ENCODE measurements at places on chromosomes 4 and X. TPM values are rescaled to one million over a fixed set of nuclear protein-coding genes. Genes with fewer than 3 reads are reported as not detected.
A peak's percentile ranks its signal among the peaks of the same experiment; 100 is the strongest.

DNA sequence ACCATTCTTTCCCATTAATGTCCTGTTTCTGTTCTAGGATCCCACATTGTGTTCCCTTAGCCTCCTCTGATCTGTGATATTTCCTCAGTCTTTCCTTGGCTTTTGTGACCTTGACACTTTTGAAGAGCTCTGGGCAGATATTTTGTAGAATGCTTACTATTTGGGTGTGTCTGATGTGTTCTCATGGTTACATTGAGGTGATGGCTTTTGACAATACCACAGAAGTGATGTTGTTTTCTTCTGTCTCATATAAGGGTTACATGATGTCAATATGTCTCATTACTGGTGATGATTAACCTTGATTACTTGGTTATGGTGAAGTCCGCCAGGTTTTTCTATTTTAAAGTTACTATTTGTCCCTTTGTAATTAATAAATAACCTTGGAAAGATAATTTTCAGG lies 183.7 kb downstream of the SOWAHB start:
- no peak for DNase-seq

DNA sequence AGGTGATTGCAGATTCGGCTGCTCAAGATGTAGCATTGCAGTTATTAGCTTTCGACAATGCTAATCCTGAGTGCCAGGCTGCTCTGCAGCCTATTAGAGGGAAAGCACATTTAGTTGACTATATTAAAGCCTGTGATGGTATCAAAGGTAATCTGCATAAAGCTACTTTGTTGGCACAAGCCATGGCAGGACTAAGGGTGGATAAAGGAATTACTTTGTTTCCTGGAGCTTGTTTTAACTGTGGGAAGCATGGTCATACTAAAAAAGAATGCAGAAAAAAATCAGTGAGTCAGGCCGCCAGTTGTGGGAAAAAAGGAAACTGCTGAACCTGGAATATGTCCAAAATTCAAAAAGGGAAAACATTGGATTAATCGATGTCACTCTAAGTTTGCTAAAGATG lies 154.9 kb upstream of the TECRL start:
- DNase-seq = no peak

DNA sequence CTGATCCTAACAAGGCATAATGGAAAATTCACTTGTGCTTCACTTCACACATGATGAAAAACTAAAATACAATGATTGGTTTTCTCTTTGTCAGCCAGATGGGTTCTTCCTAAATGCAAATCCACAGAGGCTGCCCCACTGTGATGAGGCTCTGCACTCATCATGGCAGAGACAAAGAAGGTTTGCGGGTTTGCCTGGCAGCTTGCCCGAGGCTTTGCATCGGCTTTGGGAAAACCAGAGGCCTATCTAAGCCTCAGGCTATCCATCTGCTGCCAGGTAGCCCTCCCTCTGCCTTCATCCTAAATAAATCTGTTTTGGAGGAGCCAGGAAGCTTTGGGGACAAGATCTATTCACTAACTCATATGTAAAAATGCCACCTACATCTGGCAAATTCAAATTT lies 244.2 kb downstream of the PACRGL start:
- no peak for DNase-seq

DNA sequence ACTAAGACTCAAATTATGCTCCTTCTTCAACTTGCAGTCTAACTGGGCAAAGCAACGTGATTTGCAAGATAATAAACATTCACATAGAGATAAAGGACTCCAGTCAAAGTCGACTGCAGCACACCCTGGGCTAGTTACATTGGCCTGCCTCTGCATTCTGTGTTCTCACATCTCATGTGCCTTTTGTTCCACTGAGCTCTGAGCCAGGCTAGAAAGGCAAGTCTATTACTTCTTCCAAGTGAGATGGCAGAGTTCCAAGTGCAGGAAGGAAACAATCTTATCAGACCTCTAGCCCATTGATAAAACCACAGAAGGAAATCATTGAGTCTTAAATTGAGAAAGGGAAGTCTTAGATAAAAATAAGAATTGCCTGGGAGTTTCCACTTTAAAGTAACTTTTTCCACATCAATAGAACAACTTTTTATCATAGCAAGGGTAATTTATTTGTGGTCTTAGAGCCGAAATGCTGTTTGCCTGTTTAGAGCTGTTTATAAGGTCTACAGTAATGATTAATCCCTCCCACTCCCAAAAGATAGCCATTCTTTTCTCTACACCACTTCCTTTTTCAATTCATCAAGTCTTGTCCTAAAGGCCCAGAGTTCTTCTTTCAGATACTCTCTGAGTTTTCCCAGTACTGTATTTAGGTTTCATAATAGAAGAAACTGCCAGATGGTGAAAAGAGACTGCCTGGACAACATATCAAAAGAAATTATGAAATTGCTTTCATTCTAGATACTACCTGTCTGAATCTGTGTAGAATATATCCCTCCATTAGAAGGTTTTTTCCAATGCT lies 200.2 kb downstream of the GUCY2F start:
- peak; percentile 9 for DNase-seq

GRCh38 chr4:1172228-1172851 lies at the start of gene SPON2:
Gene SPON2, minus strand, starts transcription at chr4:1172583.
- DNase-seq = no peak

DNA sequence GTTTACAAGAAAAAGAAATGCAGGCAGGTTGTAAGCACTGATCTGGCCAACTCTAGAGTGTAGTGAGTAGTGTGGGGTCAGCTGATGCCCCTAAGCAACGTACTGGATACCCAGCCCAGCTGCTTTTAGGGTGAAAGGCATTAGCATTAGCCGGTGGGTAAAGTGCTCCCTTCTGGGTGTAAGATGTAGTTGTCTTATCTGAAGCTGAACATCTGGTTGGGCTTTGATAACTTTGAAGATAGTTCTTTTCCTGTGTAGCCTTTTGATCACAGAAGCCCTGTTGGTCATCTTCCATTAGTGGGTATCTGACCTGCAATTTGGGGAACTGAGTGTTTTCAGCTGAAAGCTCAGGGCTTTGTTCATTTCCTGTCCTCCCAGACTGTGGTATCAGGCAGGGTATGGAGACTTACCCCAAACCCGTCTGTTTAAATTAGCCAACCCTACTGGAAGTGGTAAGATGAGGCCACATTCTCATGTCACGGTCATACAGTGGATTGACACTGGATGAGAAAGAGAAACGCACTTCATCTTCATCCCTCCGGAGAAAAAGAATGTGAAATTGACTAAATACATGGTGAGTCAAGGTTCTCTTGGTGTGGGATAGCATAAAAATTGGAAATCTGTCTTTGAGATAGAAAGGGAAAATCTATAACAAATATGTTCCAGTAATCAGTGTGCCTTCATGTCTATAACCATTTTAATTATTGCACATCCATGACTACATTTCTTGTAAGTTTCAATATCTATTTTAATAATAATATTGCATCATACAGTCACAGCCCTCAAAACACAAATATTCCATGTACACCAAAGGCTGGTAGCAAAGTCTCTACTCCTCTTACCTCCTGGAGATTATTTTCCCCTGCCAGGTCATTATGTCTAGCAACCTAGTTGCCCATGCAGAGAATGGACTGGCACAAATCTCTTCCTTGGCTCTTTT lies 8.7 kb downstream of the RHOH start:
- peak; percentile 38 for DNase-seq

DNA sequence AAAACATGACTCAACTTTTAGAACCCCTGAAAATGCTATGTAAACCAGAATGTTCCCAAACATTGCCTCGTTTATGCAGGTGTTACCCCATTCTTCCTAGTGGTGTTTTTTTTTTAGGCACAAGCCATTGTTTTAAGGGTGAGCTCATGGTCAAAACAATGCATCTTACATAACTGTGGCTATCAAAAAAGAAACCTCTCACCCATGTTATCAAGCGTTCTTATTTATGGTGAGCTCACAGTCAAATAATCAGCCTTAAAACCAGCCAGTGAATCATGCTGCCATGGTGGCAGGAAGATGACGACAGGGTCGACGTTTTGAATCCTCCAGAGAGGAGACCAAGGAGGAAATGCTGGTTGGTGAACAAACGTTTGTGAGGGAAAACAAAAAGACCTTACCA lies 195.2 kb downstream of the KDR start:
- no peak for DNase-seq

- no peak for DNase-seq
Observed at GRCh38 chr4:102786279-102786678, 25.5 kb upstream of the MANBA start.

GRCh38 chrX:33045882-33046281 lies 165.5 kb downstream of the DMD start:
- no peak for DNase-seq

GRCh38 chrX:7542587-7543380 lies 300.2 kb upstream of the VCX start:
- no peak for DNase-seq

- DNase-seq = no peak
Observed at GRCh38 chr4:152607178-152607577, 71.3 kb upstream of the FBXW7 start.

- no peak for DNase-seq
Observed at GRCh38 chr4:145107126-145107525, 9.0 kb downstream of the ABCE1 start.

DNA sequence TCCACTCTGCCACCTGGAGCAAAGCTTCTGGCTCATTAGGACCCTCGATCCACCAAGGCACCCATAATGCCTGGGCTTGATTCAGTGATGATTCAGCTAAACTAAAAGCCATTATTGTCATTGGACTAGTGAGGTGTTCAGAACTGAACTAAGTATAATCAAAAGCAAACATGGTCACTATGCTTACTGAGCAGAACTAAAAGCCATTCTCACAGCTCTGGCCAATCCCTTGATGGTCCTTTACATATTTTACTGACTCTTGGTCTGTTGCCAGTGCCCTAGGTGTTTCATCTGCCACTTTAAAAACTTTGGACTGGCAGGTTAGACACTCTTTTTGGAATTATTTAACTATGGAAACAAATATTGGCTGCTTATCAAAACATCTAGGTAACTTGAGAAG lies 703.5 kb downstream of the FAT4 start:
- DNase-seq = no peak

- no peak for DNase-seq
Observed at GRCh38 chr4:173381610-173382009, 10.9 kb downstream of the SAP30 start.

GRCh38 chr4:99457270-99457669 lies 22.1 kb upstream of the ADH7 start:
- no peak for DNase-seq

DNA sequence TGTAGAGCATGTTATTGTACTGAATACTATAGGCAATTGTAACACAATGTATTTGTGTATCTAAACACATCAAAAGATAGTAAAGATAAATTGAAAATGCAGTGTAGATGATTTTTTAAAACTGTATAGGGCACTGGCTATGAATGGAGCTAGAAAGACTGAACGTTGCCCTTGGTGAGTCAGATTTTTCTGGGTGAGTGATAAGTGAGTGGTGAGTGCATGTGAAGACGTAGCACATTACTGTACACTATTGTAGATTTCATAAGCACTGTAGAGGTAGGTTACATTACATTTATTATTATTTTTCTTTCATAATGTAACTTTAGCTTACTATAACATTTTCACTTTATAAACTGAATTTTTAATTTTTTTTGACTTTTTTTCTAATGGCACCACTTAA lies 1491.6 kb downstream of the TECRL start:
- DNase-seq = no peak

- no peak for DNase-seq
Observed at GRCh38 chr4:6154875-6155274, 45.5 kb downstream of the JAKMIP1 start.

DNA sequence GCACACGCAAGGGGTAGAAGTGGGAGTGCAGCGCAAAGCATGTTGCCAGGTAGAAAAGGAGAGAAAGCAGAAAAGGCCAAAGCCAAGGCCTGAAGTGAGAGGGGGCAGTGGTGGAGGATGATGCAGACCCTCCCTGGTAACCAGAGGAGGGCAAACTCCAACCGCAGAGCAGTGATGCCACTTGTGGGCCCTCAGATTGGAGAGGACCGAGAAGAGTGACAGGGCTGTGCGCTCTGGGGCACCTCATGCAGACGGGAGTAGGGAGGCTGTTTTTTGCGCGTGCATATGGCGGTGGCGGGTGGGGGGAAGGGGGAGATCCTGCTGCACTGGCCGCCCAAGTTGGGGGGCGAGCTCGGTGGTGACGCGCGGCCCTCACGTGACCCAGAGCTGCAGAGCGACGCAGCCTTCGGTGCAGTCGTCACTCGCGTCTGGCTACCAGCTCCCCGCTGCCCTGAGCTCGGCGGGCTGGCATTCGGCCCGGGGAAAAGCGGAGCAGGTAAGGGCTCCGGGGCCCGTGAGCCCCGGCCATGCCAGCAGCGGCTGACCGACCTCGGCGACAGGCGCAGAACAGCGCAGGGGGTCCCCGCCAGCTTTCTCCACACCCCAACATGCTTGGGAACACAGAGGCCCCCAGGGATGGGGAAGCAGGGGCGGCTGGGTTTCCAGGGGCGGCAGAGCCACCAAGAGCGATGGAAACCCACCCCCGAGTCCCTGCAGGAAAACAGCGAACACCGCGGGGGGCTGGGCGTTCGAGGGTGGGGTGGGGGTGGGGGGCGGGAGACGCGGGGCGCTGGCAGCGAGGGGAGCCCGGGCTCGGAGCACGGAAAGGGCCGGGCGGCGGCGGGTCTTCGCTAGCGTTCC lies at the start of gene BEX3:
Gene BEX3, plus strand, starts transcription at position 421 of the 861 bp plus-strand sequence. CDS start 984 bp downstream, outside the sequence.
- peak; percentile 47 for DNase-seq

GRCh38 chr4:154983714-154984113 lies 202.6 kb downstream of the RBM46 start:
- no peak for DNase-seq

- no peak for DNase-seq
Observed at GRCh38 chr4:174318829-174319764, 35.4 kb downstream of the CEP44 start.

DNA sequence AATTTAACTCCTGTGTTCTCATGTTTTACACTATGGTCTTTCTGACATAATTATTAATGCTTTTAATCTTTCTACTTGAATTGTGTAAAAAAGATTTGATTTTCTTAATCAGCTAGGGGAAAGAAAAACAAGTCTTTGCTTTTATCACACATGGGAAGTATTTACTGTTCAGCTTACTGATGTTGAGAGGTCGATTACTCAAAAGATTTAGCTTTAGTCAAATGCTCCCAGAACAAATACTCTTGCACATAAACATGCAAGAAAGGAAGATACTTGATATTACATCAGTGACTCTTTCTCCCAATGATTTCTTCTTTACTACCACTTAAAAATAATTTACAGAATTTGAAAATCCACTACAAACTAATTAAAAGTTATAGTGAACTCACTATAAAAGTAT lies 198.3 kb upstream of the FAT4 start:
- DNase-seq = no peak

- DNase-seq = peak; percentile 78
Observed at GRCh38 chr4:143358923-143359643, 22.4 kb downstream of the GAB1 start.

DNA sequence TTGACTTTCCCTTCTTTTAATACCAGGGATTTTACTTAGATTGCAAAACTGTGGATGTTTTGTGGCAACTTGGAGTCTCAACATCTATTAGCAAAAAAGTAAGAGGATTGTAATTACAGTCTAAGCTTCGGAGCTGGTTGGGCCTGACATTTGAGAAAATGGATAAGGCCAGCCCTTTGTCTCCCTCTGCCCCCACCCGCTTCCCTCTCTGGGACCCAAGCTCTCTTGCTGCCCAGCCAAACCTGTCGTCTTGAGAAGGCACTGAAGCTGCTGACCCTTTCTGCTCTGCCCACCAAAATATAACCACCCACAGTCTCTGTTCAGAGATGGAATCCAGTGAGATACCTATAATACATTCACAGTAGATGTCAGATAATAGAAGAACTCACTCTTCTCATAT lies 49.6 kb downstream of the SHROOM3 start:
- no peak for DNase-seq

GRCh38 chrX:39645178-39645895 lies 452.4 kb downstream of the BCOR start:
- DNase-seq = peak; percentile 20

RASL11B gene
- 0.55 TPM for total RNA-seq

CXCL5 gene
- total RNA-seq = 0.64 TPM

PIR gene
- total RNA-seq = not detected

BEX1 gene
- not detected for total RNA-seq

STK32B gene
- total RNA-seq = 0.60 TPM

CRMP1 gene
- total RNA-seq = 0.55 TPM

Data from transverse colon (tissue), 4 donors.